ENCODE measurements at places on chromosomes 5 and 9. TPM values are rescaled to one million over a fixed set of nuclear protein-coding genes. Genes with fewer than 3 reads are reported as not detected.

Gene EXOSC2
- total RNA-seq, result 37.4 TPM

Gene GALNT12
- 5.9 TPM for total RNA-seq

GRCh38 chr9:110887276-110887675, 151.0 kb downstream of the LPAR1 start:
- no peak for DNase-seq

GRCh38 chr9:29928072-29928471, 2354.8 kb upstream of the C9orf72 start:
- DNase-seq, result no peak

GRCh38 chr9:4042231-4042630, 257.6 kb downstream of the GLIS3 start:
- DNase-seq, result no peak

GRCh38 chr9:5479994-5480694, 29.8 kb downstream of the CD274 start:
- no peak for DNase-seq

Gene ENTPD2
- total RNA-seq, result 30.9 TPM

DNA sequence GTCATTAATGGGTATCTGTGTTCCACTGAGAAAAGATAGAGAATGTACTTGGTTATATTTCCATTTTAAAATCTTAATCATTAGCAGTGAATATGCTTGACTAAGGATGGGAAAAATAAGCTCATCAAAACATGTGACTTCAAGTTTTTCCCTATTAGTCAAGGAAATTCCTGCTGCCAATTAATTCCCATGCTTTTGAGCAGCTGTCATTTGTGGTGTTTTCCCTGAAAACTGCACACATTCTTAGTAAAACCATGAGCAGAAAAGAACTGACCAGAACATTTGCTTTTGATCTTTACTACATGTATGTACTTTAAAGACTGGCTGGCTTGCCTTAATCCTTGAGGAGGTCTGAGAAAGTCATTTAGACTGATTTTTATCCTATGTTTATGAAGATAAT, 75.2 kb downstream of the AOPEP start:
- no peak for DNase-seq

Gene PCDHB11
- 9.8 TPM for total RNA-seq

- no peak for DNase-seq
Observed at GRCh38 chr5:127097278-127097677, 24.0 kb upstream of the C5orf63 start.

DNA sequence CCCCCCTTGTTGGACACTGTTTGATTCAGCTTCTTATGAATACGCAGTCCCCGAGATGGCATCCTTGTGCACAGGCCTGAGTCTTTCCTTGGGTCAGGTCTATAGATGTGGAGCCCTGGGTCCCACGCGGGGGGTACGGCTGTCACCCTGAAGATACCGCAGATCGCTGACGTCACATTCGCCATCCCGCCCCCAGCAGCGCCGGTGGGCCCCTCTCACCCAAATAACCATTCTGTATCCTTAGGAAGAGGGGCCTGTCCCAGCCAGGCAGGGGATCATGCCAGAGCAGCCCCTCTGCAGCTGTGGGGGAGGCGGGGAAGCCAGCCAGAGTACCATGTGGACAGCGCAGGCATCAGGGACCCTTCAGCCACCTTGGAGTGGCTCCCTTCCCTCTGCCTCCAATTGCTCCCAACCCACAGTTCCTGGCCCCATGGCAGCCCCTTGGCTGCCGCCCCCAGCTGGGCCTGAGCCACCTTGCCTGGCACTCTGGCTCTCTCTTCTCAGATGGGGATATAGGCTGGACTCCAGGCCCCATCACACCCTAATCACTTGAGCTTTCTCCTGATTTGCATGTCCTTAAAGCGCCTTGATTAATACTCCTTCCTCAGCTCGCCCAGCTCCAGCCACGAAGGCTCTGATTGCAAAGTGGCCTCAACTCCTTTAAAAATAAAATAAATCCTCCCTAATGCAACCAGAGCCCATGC, 189.8 kb downstream of the C9orf50 start:
- no peak for DNase-seq

DNA sequence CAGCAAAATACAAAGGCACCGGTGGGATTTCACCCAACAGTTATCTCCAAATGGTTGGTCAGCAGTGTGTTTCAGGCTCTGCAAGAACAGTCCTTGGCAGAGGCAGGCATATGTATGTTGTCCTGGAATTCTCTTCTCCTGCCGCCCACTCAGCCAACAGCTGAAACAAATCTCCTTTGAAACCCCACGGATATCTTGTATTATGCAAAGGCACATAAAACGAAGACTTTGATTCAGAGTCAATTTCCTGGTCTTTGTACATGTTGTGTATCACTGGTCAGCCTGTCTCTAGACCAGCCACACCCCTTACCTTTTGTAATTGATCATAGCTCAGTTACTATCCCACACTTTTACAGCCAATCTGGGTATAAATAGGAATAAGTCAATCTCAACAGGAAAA, 29.2 kb downstream of the FREM1 start:
- no peak for DNase-seq

Gene LRRC19
- not detected for total RNA-seq

Gene YTHDC2
- total RNA-seq, result 39.7 TPM

GRCh38 chr9:129484352-129485000, 136.4 kb downstream of the C9orf50 start:
- no peak for DNase-seq

Gene TNFAIP8
- 3.4 TPM for total RNA-seq
